Inflammatory macrophage treated with lipopolysaccharide for 4 hours (primary cell): ENCODE measurements at places on chromosomes 16 and 17.

DNA sequence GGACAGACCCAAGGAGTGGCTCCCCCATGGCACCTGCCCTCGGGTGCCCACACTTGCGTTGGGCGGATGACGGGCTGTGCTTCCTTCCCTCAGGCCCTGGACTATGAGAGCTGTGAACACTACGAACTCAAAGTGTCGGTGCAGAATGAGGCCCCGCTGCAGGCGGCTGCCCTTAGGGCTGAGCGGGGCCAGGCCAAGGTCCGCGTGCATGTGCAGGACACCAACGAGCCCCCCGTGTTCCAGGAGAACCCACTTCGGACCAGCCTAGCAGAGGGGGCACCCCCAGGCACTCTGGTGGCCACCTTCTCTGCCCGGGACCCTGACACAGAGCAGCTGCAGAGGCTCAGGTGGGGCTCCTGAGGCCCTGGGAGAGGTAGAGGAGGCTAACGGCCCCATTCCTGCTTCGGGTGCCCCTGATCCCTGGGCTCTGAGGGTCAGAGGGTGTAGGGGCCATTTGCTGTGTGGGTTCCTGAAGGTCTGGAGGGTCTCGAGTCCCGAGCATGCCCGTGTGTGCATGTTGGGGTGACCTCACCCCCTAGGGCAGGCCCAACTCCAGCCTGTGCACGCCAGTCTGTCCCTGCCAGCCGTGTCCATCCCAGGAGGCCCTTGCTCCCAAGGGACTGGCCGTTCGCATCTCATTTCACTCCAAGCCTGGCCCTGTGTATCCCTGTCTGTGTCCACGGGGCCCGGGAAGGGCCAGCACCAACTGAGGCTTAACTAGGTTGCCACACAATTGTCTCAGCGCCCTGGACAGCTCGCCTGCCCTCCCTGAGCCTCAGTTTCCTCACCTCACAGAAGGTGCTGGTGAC lies 10.0 kb downstream of the SLC22A31 start:
- no peak for DNase-seq

- no peak for DNase-seq
Observed at GRCh38 chr16:51407199-51407598, 256.1 kb upstream of the SALL1 start.

DNA sequence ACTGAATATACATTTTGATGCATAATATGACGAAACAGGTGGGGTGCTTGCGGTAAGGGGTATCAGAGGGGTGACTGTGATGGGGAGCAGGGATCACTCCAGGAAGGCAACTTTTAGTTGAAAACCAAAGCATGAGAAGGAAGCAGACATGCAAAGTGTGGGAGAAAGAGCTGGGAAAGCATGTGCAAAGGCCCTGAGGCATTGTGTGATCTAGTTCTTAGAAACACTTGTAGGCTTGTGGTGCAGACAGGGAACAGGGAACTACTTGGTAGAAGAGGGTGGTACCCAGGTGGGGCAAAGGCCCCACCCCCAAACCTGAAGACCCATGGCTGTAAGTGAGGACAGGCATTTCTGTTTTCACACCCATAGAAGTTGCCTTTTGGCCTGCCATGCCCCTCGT lies 459.9 kb upstream of the EEF2KMT start:
- DNase-seq, result no peak

- no peak for DNase-seq
Observed at GRCh38 chr17:27496005-27496404, 39.8 kb downstream of the KSR1 start.

- DNase-seq, result no peak
Observed at GRCh38 chr17:45436625-45437464, 4.2 kb upstream of the ARHGAP27 start.

GRCh38 chr16:47213761-47214440 lies 70.2 kb upstream of the NETO2 start:
- no peak for DNase-seq

DNA sequence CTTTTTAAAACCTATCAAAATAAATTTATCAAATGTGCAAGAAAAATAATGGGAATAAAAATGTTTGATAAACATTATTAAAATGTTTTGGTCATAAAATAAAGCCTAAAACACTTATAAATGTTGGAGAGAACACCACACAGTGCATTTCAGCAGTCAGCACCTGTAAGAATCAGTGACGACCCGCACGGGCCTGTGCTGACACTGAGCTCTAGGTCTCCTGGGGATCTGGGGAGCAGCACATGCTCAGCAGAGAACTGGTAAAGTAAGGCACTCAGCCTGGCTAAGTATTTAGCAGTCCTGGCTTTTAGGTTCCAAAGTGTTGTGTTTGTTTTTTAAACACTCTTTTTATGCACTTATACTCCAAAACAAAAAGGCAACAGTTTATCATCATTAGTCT lies 46.9 kb downstream of the HELZ start:
- DNase-seq, result no peak

GRCh38 chr17:78883533-78884131 lies 19.4 kb downstream of the CEP295NL start:
- peak; percentile 59 for DNase-seq

DNA sequence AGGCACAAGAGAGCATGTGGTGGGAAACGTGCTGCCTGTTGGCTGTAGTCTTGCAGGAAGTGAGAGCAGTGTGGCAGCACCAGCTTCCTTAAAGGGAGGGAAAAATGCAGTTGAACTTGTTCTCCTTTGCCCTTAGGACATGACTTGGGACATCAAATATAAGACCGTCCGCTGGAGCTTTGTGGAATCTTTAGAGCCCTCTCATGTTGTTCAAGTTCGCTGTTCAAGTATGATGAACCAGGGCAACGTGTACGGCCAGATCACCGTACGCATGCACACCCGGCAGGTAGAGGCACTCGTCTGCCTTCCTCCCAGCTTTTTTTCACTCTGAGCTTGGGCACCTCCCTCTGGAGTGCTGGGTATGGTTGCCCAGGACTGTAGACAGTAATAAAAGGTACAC lies 23.3 kb downstream of the GPR179 start:
- no peak for DNase-seq

- no peak for DNase-seq
Observed at GRCh38 chr17:28081467-28081866, 39.0 kb downstream of the NLK start.

DNA sequence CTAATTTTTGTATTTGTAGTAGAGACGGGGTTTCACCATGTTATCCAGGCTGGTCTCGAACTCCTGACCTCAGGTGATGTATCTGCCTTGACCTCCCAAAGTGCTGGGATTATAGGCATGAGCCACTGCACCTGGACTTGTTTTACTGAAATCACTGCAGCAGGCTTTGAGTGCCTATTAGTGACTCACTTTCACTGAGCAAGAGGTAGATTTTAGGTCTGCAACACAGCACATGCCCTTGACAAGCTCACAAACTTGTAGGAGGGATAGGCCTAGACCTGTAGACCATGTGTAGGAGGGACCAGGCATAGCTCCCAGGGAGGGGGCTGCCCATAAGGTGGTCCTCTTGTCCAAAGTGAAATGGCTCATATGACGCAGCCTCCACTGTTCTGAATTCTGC lies 27.0 kb upstream of the RPTOR start:
- DNase-seq, result no peak

DNA sequence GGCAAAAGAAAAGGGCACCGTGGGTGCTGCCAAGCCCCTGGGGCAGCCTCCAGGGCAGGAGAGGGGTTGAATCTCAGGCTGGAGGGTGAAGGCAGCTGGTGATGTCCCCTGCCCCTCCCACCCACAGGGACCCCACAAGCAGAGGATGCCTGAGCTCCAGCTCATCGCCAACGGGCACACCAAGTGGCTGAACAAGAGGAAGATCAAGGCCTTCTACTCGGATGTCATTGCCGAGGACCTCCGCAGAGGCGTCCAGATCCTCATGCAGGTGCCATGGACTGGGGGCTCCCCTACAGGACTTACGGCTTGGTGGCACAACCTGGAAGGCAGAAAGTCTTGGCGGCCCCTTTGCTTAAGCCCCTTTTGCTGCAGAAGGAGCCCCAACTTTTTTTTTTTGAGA lies 21.8 kb downstream of the SLC12A3 start:
- DNase-seq, result no peak

- DNase-seq, result peak; percentile 63
Observed at GRCh38 chr16:87203060-87203656, 114.0 kb downstream of the C16orf95 start.

GRCh38 chr16:50692999-50693781 lies at the start of gene NOD2:
NOD2 (plus strand) TSS chr16:50693606; CDS start chr16:50699496, 5,890 bp downstream.
- DNase-seq, result peak; percentile 47

DNA sequence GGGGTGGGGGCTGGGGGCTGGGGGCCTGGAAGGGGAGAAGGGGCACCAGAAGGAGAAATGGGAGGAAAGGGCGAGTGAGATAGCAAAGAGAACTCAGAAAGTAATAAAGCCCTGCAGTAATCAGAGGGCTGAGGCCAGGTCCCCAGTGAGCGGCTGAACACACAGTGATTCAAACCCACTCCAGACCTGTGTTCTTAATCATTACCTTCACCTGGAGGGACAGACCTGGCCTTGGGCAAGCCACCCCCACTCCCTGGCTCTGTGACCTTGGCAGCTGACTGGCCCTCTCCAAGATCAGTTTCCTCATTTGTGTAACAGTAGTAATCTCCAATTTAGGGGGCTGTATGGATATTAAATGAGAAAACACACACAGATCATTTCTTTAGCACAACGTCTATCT lies 150.4 kb downstream of the WWOX start:
- no peak for DNase-seq

DNA sequence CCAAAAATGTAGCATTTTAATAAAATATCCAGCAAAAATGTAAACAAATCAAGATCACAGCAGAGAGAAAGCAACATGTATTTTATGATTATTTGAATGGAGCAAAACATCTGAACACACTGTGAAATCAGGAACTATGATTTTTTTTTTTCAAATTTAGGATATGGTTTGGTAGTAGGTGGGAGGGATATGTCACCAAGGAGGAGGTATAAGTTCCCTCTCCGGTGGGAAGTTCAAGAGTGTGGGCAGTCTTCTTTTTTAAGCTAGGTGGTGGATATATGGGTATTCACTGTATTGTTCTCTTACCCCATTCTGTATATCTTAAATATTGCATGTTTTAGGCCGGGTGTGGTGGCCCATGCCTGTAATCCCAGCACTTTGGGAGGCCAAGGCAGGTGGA lies 10.2 kb downstream of the CDR2 start:
- peak; percentile 26 for DNase-seq

GRCh38 chr17:13222975-13223374 lies 205.1 kb upstream of the ELAC2 start:
- no peak for DNase-seq

GRCh38 chr16:66587881-66588600 lies 8.8 kb downstream of the CMTM2 start:
- no peak for DNase-seq

DNA sequence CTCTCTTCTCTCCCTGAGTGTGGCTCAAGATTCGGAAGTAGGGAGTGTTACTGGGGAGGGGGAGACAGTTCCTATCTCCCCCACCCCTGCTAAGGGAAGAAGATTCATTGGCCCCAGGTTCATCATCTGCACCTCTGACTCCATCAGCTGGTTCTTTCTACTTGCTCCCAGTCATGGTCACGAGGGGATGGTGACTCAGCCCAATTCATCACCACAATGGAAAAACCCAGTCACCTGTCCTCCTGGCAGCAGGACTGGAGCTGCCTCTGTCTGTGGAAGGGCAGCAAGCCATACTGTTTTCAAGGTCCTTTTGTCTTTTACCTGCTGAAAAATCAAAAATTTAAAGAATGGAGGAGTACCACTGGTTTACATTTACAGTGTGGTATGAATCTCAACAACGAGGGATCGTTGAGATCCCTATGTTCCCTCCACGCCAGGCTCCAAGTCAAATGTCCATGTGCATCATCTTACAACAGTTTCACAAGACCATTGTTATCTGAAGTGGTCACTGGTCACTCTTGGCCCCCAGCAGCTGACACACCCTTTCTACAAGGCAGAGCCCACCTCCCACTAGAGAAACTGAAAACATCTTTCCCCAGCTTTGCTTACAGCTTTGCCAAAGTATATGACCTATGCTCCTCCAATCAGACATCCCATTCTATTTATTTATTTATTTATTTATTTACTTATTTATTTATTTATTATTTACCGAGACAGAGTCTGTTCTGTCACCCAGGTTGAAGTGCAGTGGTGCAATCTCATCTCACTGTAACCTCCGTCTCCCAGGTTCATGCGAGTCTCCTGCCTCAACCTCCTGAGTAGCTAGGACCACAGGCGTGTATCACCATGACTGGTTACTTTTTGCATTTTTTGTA lies 40.4 kb upstream of the NDRG4 start:
- peak; percentile 49 for DNase-seq

DNA sequence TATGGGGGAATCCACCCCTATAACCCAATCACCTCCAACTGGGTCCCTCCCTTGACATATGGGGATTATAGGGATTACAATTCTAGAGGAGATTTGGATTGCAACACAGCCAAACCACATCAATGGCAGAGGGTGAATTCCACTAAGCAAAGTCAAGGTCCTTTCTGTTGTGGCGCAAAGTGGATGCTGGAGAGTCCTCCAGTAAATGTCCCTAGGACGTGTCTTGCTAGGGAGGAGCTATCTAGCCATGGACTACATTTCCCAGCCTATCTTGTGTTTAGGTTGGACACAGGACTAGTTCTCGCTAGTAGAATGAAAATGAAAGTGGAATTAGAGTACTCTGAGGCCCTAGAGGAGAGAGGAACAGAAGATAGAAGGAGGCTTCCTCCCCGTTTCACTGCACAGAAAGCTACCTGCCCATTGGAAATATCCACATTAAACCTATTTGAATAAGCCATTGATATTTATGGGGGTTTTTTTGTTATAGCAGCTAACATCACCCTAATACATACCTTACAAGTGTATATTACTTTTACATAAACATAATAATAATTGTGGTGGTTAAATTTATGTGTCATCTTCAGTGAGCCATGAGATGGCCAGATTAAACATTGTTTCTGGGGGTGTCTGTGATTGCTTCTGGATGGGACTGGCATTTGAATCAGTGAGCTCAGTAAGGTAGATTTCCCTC lies 56.7 kb upstream of the ERCC4 start:
- DNase-seq, result peak; percentile 1

DNA sequence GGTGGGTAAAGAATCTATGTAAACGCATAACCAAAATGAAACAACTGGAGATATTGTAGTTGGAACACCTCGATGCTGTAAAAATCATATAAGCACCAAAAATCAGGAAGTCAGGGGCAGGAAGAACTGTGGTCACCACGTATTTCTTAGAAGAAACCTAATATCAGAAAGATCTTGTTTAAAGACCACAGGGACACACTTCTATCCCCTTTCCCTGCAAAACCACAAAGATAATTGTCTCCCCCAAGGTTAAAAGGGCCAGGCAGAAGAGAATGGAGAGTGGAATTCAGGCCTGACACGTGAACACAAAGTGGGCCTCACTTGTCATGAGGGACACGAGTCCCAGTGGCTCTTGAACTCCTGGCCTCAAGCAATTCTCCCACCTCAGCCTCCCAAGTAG lies 68.1 kb downstream of the GSG1L start:
- DNase-seq, result no peak
